Fibroblast of skin of left biceps (primary cell): ENCODE measurements at places on chromosomes 2 and 18.
A peak's percentile ranks its signal among the peaks of the same experiment; 100 is the strongest.

DNA sequence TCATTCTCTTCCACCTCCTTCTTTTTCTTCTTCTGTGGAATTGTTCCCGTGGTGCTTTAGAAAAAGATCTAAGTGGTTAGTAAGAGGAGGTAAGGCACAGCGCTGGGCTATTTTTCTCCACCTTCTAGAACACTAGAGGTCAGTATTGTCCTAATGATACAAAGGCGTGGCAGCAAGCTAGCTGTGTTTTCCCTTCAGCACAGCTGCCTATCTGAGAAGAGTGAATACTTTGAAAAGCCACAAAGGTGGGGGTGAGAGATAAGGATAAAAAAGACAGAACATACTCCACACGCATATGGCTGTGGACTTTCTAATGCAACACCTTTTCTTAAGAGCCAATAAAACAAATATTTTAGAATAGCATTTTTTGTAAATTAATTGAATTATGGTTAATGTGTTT, 2.1 kb downstream of the CNTNAP5 start:
- DNase-seq = peak; percentile 8

- DNase-seq = no peak
These were observed 83.1 kb upstream of the SP3 start for GRCh38 chr2:174048243-174048642.

GRCh38 chr18:48902023-48902855, 48.5 kb downstream of the SMAD7 start:
- peak; percentile 91 for DNase-seq

DNA sequence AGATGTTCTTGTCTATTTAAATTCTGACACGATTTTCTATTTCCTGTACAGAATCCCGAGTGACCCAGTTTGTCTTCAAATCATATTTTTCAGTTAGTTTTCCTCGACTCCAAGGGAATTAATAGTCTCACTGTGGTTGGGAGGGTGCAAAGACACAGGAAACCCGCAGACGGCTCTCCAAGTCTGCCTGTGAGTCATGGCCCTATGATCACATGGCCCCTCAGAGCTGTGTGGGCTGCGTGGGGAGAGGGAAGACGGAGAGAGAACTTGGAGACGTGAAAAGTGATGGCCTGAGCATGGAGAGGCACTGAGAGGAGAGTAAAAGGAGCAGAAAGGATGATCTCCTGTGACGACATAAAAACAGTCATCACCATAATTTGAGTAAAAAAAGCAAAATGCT, 989.9 kb downstream of the DCDC2C start:
- DNase-seq = no peak

- no peak for DNase-seq
These were observed 46.9 kb downstream of the TFCP2L1 start for GRCh38 chr2:121237980-121238665.

- no peak for DNase-seq
These were observed 112.2 kb upstream of the EPAS1 start for GRCh38 chr2:46184794-46185583.

DNA sequence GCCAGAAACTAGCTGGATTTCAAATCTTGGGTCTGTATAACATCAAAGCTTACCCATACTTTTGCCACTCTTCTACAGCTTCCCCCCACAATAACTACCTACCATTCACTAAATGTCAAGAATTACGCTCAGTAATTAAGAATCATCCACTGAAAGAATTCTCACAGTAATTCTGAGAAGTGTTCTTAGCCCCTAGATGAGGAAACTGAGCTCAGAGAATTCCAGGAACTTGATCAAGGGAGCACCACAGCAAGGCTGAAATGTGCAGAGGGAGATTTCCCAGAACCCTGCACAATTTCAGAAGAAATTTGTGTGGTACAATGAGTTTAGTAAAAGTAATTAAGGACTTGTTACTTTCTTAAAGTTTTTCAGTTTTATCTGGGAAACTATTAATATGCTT, 194.5 kb upstream of the STK17B start:
- DNase-seq = no peak

DNA sequence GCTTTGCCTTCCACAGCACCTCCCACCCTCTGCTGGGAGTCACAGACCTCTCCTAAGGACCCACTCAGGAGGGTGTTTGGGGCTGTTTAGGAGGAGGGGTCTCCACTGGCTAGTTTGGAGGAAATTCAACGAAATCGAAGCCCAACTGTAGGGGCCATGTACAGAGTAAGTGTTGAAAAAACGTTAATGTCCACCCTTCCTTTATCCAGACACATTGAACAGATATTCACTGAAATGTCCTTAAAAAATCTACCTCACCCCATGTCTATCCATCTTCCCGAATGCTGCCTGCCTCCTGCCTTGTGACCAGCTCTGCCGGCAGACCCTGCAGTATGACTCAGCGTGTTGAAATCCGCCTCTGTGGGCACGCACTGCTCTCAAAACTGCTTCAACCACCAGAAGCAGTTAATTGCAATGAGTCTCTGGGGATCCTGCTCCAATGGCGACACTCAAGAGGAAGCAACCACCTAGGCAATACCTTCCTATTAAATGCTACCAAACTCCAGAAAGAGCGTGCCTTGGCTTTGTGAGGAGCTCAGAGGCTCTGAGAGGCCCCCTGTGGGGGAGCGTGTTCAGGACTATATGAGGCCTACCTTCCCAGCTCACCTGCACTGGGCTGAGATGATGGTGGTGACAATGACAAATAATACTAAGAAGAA, 61.4 kb upstream of the RTN4 start:
- peak; percentile 76 for DNase-seq

- peak; percentile 62 for DNase-seq
These were observed 94.1 kb downstream of the FAM161A start for GRCh38 chr2:61759718-61760117.

DNA sequence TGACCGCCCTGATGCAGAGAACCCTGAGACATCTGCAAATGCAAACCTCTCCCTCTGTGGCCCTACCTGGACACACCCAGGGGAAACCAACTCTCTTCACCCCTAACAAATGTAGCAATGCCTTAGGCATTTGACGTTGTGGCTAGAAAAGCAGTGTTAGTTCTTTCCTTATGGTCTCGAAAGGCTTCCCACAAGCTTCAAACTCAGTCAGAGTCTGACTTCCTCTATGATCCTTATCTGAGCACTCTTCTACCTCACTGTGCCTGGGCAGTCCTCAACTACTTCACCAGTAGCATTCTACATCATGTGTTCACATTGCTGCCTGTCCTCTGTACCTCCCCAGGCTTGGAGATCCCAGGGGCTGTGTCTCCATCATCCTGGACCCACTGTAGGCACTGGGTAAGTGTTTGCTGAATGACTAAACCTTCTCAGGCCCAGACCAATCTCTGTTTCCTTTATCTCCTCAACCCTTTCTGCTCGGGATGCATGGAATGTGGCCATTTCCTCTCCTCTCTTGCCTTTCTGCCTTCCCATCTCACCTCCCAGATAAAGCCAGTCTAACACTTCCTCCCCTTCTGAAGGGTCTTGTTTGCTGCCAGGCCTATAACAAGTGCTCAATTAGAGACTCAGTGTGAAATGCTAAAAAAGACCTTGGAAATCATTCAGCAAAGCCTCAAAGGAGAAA, 91.7 kb upstream of the ACAA2 start:
- DNase-seq = no peak

GRCh38 chr2:45004562-45005191, 4.6 kb downstream of the SIX2 start:
- no peak for DNase-seq

GRCh38 chr2:119649364-119649917, 29.6 kb upstream of the TMEM177 start:
- no peak for DNase-seq

DNA sequence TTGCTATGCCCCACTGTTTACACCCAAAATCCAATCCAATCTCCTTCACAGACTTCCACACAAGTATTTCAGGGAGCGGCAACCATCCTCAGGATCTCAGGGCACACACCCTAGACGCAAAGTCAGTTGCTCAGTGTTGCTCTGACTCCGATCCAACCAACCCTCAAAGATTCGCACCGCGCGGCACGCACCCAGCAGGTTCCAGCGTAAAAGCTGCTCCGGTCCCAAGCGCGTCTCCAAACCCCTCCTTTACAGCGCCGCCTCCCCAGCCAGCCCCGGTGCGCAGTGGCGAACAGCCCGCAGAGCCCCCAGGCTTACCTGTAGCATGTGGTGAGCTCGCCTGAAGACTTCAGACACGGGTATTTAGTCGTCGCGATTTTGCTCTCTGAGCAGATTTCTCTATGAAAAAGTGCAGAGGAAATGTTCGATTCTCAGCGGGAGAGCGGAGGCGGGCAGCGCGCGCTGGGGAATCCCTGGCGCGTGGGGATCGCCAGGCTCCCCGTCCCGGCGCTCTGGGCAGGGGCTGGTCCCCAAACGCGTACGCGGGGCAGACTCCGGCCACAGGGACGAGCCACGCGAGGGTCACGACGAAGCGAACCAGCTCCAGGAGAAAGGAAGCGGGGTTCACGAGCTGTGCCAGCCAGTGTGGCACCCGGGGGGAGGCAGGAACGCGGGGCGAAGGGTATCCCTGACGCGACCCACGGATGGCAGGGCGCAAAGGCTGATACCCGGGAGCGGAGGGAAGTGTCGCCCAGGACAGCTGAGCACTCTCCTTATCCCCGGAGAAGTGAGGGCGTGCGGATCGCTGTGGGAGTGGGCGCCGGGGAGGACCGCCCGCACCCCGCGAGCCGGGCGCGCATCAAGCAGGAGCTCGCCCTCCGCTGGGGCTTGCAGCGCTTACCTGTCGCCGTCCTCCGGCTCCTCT, 650 bp downstream of the CCBE1 start:
- no peak for DNase-seq

- no peak for DNase-seq
These were observed 12.8 kb downstream of the TANK start for GRCh38 chr2:161172901-161173540.

DNA sequence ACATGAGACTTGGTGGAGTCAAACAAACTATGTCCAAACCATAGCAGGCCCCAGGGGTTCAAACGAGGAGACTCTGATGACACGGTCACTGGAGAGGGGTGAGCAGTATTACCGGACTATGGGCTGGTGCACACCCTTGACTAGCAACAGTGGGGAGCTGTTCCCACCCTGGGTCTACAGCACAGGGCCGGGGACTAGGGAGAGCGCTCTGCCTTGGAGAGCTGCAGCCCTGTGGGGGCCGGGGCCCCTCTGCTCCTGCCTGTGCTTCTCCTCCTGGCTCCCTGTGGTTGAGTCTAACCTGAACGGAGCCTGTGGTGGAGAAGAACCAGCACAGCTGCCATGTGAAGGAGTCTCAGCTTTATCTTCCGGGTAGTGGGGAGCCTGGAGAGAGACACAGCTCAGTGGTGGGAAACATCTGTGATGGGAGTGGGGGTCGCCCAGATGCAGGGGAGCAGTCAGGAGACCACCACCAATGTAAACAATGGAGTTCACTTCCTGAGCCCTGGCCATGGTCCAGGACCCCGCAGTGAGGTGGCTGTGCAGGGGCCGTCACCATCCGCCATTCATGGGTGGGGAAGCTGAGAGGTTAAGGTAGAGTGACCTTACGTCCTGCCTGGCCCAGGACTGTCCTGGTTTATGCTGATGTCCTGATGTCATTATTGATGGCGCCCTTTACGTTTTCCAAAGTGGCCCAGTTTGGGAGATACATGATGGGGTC, 195.7 kb upstream of the TWIST2 start:
- no peak for DNase-seq

DNA sequence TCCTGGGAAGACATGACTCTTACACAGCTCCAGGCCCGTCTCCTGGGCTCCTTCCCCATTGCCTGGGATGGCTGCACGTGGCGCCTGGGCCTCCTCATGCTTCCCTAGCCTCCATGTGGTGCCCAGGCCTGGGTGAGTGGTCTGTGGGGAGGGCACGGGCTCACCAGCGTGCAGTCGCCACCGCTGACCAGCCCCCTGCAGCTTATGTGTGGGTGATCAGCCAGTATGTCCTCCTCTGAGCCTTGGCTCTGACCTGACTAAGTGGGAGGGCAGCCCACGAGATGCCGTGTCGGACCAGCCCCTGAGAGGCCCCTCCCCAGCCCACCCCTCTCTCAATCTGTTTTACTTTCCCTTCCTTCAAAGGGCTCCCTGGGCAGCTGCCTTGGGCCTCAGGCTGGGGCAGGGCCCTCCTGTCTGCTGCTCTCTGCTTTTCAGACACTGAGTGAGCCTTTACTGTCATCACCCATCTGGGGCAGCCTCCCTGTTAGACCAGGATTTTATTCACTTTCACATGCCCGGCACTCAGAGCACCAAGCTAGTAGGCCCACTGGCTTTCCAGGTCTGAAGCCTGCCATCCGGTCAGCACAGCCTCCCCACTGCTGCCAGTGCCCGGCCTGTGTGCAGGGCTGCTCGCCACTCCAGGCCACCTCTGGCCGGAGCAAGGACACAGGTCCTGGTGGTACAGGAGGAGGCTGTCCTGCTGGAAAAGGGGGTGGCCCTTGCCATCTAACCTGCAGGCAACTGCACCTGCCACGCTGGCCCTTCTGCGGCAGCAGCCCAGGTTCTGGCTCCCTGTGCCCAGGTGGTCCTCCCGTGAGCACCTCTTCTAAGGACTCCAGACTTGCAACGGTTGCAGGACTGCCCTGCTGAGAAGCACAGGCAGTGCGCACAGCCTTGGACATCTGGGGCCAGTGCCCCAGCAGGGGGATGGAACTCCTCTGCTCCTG, 84.9 kb upstream of the HPCAL1 start:
- no peak for DNase-seq

- DNase-seq = peak; percentile 34
These were observed 62.3 kb upstream of the GREB1L start for GRCh38 chr18:21179590-21180220.

DNA sequence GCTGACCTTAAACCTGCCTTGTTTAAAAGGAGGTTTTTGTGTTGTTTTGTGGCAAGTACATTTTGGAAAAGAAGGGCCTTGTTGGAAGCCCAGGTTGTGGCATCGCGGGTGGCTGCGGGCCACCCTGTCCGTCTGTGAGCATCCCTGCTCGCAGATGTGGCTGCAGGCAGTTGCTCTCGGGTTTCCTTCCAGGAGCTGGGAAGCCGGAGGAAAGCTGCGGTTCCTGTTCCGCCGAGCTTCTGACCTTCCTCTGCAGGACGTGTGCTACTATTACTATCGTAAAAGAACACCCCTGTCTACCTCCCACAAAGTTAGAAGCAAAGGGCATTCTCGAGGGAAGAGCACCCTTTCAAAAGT, 766 bp downstream of the MFF start:
- no peak for DNase-seq

DNA sequence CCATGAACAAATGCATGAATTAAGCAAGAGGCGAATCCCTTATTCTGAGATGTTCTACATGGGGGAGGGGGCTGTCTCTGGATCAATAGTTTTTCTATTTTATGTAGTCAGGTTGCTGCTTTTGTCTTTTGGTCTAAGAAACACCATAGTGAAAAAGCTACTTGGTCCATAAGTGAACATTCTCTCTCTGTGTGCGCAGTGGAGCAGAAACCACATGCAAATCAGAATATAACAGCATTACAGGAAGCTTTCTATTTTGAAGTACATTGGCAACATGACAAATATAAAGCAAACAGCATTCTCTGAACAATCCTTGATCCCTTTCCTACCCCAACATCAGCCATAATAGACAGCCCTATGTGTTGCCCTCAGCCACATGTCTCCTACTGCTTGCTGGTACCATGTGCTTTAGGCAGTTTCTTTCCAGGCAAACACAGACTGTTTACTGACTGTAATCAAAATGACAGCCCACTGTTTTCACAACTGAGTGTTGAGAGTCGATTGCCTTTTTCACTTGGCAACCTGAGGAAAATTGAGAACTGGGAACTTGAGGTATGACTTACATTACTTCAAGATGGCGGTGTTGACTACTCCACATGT, 10.6 kb downstream of the SCN3A start:
- no peak for DNase-seq
